Endothelial cell of umbilical vein (primary cell): ENCODE measurements at places on chromosomes 12 and 14. TPM values are rescaled to one million over a fixed set of nuclear protein-coding genes. Genes with fewer than 3 reads are reported as not detected.

The GALC gene
- total RNA-seq: 14.2 and 15.0 TPM in 2 replicates

The NTS gene
- not detected in 2 replicates for total RNA-seq

The KLHL33 gene
- 0.07 TPM in 1 of 2 replicates, not detected in the other for total RNA-seq

The KRT82 gene
- total RNA-seq: not detected in 2 replicates

The SMIM41 gene
- not detected in 2 replicates for total RNA-seq

The PZP gene
- 0.84 and 0.88 TPM in 2 replicates for total RNA-seq

The MSRB3 gene
- total RNA-seq: 59.3 and 63.7 TPM in 2 replicates

The MGST1 gene
- 170 and 173 TPM in 2 replicates for total RNA-seq

The ASCL1 gene
- total RNA-seq: not detected in 2 replicates

The OR6C6 gene
- not detected in 2 replicates for total RNA-seq

The SYNDIG1L gene
- total RNA-seq: not detected in 2 replicates

The SLC10A1 gene
- not detected in 2 replicates for total RNA-seq

The GRIN2B gene
- total RNA-seq: not detected in 2 replicates

The LRP6 gene
- 40.1 and 41.7 TPM in 2 replicates for total RNA-seq

The ALDH1L2 gene
- total RNA-seq: 2.2 and 2.5 TPM in 2 replicates

The TMEM63C gene
- not detected in 2 replicates for total RNA-seq

The ANO2 gene
- total RNA-seq: 51.6 and 65.0 TPM in 2 replicates
